ENCODE measurements at places on chromosomes 2 and 18.

DNA sequence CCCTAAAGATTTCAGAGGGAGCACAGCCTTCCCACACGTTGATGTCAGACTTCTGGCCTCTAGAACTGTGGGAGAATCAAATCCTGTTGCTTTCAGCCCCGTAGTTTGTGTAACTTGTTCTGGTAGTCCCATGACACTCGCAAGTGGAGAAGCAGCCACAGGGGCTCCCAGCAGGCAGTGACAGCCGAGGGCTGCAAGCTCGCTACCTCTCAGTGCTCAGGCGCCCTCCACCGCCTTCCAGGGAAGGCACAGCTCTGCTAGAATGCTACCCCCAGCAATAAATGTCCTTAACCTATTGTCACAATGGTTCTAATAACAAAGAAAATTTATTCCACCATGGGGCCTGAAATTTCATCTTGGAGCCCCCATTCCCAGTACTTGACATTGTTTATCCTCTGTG lies 143.1 kb upstream of the ZNF236 start:
- DNase-seq = no peak

- peak; percentile 47 for DNase-seq
Measured at GRCh38 chr2:25473758-25474340, 132.1 kb upstream of the DNMT3A start.

DNA sequence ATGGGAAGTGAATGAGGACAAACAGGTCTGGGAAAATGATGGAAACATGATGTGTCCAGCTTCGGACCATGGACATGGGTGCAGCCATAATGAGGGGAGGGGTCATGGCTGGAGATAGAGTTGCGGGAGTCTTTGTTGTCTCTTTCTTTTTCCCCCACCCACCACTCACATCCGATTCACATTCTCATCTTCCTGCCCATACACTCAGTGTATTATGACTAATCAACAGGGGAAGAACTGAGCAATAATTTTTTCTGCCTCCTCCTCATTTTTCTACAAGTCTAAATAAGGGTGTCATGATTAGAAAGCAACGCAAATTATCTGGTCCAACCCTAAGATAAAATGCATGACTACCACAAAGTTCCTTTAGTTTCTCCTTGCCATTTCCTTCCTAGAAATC lies 5.7 kb upstream of the SERPINB2 start:
- no peak for DNase-seq

- DNase-seq = no peak
Measured at GRCh38 chr2:203126996-203127395, 111.8 kb upstream of the CYP20A1 start.

- DNase-seq = no peak
Measured at GRCh38 chr2:237465515-237466148, 21.4 kb upstream of the MLPH start.

GRCh38 chr18:50967714-50968661 lies at the start of gene ELAC1:
TSS of gene ELAC1 (plus strand) at chr18:50968040. CDS start at chr18:50974405, 6,365 bp downstream.
- peak; percentile 82 for DNase-seq

DNA sequence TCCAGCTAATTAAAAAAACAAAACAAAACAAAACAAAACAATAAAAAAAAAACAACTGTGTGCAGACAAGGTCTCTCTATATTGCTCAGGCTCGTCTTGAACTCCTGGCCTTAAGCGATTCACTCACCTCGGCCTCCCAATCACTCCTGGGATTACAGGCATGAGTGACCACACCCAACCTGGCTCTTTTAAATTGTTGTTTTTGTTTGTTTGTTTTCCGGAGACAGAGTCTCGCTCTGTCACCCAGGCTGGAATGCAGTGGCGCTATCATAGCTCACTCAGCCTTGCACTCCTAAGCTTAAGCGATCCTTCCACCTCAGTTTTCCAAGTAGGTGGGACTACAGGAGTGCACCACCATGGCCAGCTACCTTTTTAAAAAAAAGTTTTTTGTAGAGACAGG lies 201.6 kb downstream of the EN1 start:
- DNase-seq = no peak

DNA sequence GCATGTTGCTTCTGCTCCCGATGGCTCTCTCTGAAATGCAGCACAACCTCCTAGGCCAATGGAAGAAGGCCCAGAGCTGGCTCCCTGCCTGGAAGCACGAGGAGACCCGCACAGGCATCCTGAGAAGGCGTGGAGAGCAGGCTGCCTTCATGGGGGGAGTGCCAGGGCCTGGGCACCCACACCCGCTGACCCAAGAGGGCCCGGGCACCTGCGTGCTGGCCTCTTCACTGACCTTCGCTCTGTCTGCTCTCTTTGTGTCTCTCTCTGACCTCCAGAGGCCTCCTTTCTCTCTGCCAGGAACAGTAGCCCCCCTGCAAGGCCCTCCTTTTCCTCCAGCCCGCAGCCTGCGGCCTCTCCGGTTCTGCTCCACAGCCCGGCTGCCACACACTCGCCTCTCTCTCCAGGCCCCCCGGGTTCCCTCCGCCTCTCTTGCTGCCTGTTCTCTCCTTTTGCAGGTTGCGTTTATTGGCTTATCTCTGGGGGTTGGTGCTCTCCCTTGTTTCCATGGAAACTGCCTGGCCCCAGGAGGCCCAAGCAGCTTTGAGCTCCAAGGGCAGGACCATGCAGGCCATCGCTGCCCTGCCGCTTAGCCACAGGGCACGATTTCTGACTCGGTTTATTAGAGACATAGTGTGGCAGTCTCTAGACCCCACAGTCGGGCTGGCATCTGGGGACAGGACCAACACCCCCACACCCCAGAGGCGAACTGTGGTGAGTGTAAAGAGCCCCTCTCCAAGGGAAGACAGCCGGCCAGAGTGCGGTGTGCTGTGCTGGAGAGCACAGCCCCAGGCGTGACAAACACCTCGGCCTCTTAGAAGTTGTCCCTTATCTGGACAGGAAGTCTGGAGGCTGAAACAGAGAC lies 1.7 kb downstream of the MZT2B start:
- DNase-seq = peak; percentile 31

- no peak for DNase-seq
Measured at GRCh38 chr2:217714287-217714751, 288.5 kb downstream of the TNS1 start.

GRCh38 chr2:105802587-105802986 lies 57.9 kb downstream of the NCK2 start:
- no peak for DNase-seq

All from NCI-H446 (cell line).